Stimulated activated CD4-positive, alpha-beta T cell treated with anti-CD3 and anti-CD28 coated beads, Interleukin-1b, Interleukin-23, amount 100 ng/mL, for 1 hour (primary cell): ENCODE measurements at places on chromosomes 6 and 20.

DNA sequence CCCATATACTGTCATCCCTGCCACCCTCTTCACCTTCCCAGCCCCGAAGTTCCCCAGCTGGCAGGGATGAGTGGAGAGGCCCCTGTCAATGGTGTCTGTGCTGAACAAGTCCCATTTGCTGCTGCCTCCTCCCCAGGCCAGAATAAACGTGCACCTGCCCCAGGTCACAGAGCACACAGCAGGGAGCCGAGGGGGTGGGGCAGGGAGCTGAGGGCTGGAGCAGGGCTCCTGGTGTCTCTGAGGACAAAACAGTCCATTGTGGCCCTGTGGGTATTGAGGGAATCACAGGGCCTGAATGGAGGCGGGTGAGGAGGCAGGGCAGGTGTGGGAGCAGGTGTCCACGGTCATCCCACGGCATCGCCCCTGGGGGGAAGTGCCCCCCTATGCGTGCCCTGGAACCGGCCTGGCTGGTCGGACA, 55.8 kb downstream of the SNAI1 start:
- no peak for DNase-seq

GRCh38 chr6:40755046-40755681, 168.0 kb upstream of the LRFN2 start:
- DNase-seq = no peak

DNA sequence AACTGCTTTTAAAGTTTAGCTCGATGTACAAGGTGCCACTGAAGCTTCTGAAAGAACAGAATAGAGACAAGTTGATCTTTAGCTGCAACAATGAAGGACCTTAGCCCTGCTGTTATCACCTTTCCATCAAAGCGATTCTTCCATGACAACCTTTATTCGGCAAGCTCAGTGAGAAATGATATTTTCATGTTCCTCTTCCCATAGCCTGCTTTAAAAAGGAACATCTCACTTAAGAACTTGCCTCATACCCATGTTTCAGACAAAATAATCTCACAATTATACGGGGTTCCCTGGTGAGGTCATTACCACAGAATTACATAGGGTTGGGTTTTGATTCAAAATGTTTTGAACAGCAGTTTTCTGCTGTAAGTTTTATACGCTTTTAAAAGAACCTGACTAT, 264.2 kb downstream of the THBS2 start:
- DNase-seq = no peak

- no peak for DNase-seq
Observed at GRCh38 chr20:32004963-32005362, 5.3 kb upstream of the CCM2L start.

- no peak for DNase-seq
Observed at GRCh38 chr6:23316131-23316530, 746.8 kb downstream of the HDGFL1 start.

DNA sequence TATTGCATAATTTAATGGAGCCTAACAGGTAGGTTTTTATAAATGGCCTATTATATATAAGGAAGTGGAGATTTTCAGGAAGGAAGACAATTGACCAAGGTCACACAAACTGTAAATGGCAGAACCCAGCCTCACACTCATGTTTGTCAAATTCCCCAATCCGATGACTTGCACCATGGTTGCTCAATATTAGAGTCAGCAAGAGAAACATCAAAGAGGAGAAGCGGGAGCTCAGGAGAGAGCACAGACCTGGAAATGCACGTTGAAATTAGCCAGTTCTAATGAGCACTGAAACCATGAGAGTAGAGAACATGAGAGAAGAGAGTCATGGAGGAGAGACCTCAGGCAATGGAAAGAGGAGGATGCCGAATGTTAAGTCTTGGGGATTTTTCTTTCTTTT, 13.5 kb upstream of the MLIP start:
- no peak for DNase-seq

- DNase-seq = no peak
Observed at GRCh38 chr20:23118144-23118543, 32.0 kb upstream of the CD93 start.

GRCh38 chr20:22387452-22387851, 196.9 kb downstream of the FOXA2 start:
- DNase-seq = no peak
